ENCODE measurements at places on chromosomes 5 and 9.

DNA sequence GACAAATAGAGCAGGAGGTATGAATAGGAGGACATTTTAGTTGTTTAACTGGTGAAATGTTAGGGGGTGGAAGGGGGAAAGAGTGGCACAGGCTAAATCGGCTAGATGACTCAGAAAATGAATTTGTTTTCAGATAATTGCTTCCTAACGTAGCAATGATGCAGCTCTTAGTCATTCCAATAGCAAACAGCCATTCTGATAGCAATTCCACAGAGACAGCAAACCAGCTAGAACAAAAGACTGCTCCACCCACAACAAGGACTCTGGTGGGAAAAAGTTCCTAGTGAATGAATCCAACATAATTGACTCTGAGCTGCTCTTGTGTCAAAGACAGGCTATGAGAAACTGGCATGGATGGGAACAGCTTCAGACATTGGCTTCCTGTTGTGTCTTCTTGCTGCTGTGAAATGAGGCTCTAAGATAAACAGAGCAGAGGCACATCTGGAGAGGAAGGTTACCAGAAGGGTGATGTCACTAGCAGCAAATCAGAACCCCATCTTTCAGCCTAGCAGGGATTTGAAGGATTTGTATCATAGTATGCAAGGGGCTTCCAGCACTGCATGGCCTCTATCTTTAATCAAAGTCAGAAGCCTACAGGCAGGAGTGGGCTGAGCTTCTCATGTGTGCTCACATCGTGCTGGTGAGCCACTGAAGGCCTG lies 28.1 kb upstream of the F2RL1 start:
- no peak for DNase-seq

- DNase-seq, result no peak
These were observed 228.3 kb downstream of the PDE4D start for GRCh38 chr5:59665086-59665831.

- no peak for DNase-seq
These were observed 74.6 kb upstream of the ORM1 start for GRCh38 chr9:114248299-114248707.

- DNase-seq, result no peak
These were observed 95.8 kb downstream of the ANKRD18B start for GRCh38 chr9:33619666-33620404.

- no peak for DNase-seq
These were observed 54.2 kb upstream of the NOTCH1 start for GRCh38 chr9:136599811-136600660.

GRCh38 chr5:165602529-165602928 lies 2097.1 kb downstream of the MAT2B start:
- no peak for DNase-seq

DNA sequence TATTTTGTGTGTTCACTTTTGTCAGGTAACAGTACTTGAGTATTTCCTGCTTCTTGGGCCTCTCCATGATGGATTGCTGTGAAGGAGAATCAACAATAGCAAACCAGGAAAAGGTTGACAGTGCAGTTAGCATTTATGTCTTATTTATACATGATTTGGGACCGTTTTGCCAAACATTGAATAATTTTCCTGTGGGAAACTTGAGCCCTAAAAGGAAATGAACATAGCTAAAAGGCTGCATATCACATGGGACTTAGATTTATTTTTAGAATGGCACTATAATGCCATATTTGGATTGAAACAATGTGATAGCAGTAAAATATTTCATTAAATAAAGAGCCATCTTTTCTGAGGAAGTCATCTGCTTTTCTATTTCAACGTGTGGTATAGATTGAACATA lies 15.3 kb downstream of the GPR21 start:
- no peak for DNase-seq

DNA sequence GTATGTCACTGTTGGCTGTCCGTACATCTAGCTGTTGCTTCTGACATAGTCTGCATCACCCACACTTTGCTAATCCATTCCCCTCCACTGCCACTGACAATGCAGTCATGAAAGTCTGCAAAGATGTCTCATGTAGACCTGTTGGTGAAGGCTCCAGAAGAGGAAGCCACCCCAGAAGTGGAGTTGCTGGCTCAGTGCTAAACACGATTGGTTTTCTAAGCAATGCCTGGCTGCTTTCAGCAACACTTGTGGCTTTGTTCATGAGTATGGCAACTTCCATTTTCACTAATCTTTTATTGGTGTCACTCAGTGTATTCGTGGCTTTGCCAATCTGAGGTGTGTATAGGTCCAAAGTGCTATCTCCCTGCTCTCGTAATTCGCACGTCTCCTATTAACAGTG lies 288.1 kb downstream of the GADD45G start:
- DNase-seq, result no peak

GRCh38 chr5:157860898-157861890 lies 2.2 kb upstream of the CLINT1 start:
- DNase-seq, result no peak

- no peak for DNase-seq
These were observed 2.2 kb upstream of the PRRT1B start for GRCh38 chr9:131543141-131543540.

DNA sequence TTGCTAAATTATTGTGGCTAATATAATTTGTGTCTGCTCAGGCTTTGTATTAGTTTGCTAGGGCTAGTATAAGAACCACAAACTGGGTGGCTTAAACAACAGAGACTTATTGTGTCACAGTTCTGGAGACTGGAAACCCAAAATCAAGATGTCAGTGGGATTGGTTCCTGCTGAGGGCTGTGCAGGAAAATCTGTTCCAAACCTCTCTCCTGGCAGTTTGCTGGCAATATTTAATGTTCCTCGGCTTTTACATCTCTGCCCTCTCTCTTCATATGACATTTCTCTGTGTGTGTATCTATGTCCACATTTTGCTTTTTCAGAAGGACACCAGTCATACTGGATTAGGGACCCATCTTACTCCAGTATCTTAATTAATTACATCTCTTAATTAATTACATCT lies 498.8 kb upstream of the CD180 start:
- DNase-seq, result no peak

Data from activated gamma-delta T cell treated with anti-CD3 and anti-CD28 coated beads, Interleukin-2, amount 50 U/mL, for 16 hours (primary cell).